ENCODE measurements at places on chromosomes 7 and 10.

DNA sequence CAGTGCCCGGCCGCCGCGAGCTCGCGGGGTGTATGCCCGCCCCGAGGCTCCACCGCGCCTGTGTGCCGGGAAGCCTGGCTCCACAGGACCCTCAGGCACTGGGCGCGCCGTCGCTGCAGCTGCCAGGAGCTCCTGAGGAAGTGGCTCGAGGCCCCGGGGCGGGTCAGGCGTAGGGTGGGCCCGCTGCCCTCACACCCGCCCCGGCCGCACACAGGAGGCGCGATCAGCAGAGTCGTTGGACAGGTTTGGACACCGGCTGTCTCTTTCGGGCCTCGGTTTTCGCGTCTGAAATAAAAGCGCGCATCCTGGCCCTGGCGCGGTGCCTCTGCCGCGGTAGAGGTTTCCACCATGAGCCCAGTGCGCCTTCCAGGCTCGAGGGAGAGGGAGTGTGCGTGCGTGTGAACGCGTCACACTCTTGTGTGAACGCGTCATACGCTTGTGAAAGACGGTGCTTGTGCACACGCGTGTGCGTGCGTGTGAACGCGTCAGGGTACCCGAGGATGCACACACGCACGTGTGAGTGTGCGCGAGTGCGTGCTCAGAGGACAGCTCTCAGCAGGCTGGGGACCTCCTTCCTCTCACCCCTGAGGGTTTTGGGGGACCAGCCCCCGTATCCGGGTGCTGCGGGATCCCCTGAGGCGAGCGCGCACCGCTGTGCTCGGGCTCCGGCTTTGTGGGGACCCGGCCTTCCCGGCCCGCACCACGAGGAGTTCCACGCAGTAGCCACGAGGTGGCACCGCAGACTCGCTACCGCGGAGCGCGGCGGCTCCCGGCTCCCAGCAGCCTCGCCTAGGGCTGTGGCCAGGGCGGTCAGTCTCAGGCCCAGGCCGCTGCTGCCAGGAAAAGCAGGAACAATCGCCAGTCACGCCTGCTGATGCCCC is 83.8 kb downstream of the BMS1 start:
- DNase-seq, result peak; percentile 64

- no peak for DNase-seq
Measured at GRCh38 chr7:128215739-128216138, 25.3 kb upstream of the LEP start.

GRCh38 chr7:112296432-112296831 is 89.9 kb downstream of the ZNF277 start:
- DNase-seq, result no peak

GRCh38 chr7:106629516-106629915 is 31.4 kb downstream of the CCDC71L start:
- DNase-seq, result no peak

DNA sequence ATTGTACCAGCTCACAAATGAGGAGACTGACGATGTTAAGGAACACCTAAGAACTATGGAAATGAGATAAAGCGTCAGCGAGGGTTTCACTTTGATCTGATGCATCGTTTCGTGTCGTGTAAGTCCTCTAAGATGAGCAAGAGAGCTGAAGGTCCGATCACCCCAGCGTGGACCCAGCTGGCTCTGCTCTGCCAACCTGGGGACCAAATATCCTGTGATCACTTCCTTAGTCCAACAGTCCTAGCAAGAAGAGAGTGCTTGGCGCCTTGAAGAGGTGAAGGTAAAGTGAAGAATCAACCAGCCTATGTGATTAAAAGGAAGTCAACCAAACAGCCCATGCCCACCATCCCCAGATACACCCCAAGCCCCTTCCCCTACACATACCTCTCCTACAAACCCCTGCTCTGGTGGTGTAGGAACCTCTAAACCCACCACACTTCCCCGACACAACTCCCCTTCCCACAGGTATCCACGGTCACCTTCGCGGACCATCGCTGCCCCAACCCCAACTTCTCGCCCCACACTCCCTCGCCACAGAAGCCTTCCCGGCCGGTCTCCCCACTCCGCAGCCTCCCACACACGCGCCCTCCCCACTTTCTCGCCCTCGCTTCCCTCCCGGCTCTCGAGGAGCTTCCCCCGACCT is 722 bp downstream of the UPF2 start:
- peak; percentile 39 for DNase-seq

DNA sequence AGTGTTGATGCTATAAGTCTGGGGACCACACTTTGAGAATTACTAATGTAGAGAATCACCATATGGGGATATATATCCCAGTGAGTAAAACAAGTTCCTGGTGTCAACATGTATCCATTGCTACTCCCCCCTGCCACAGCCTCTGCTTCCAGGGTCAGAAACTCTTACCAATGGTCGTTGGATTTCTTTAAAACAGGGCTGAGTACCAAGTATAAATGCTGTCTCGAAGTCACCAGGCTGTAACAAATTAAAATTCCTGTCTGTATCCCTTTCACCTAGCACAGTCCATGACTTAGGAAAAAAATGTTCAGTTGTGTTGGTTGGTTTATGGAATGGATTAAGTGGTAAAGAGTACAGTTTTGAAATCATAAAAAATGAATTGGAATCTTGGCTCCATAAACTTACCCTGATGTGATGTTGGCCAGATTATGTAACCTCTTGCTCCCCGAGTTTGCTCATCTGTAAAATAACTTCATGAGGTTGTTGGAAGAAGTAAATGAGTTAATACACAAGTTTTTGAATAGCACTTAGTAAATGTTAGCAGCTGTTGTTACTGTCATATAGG is 364.0 kb upstream of the LRGUK start:
- DNase-seq, result no peak

- peak; percentile 50 for DNase-seq
Measured at GRCh38 chr10:128078136-128078969, 47.9 kb downstream of the MKI67 start.

- DNase-seq, result no peak
Measured at GRCh38 chr10:132806561-132807003, 20.6 kb upstream of the NKX6-2 start.

DNA sequence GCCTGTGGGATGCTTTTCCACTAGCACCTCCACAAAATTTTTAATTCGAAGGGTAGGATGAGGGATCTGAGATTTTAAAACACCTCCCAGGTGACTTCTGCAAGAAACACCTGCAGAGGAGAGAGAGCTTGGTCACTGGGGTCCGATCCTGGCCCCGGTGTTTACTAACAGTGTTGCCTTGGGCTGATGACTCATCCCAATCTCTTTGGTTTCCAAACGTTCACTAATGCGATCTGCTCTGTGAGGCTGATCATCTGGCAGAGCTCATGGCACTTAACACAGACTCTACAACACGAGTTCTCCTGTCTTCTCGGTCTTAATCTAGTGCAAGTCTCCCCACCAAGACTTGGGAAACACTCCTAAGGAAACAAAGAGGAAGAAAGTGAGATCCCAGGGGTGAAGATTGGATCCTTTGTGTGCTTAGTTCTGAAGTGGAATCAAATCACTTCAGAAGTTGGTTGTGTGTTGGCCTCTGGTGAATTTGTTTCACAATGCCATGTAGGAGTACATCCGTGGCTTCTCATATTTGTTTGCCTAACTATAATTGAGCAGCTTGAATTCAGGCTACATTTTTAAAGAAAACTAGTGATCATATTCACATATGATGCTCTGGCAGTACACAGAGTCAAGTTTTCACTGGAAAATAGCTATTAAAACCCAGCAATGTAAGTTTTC is 407.9 kb downstream of the NRG3 start:
- no peak for DNase-seq

DNA sequence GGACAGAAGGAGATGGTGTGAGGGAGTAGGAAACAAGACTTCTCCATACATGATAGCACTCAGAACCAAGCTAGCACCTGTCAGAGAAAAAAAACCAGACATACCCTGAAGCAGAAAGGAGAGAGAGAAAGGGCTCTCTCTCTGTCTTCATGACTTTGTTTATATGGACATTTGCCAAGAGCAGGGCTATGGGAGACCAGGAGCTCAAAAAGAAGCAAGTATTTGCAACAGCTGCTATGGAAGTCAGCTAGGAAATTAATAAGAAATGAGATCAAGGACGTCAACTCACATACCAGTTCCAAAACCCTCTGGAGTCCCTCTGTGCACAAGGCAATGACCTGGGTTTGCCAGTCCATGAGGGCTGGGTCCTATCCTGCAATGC is 111.6 kb downstream of the SGMS1 start:
- DNase-seq, result no peak

DNA sequence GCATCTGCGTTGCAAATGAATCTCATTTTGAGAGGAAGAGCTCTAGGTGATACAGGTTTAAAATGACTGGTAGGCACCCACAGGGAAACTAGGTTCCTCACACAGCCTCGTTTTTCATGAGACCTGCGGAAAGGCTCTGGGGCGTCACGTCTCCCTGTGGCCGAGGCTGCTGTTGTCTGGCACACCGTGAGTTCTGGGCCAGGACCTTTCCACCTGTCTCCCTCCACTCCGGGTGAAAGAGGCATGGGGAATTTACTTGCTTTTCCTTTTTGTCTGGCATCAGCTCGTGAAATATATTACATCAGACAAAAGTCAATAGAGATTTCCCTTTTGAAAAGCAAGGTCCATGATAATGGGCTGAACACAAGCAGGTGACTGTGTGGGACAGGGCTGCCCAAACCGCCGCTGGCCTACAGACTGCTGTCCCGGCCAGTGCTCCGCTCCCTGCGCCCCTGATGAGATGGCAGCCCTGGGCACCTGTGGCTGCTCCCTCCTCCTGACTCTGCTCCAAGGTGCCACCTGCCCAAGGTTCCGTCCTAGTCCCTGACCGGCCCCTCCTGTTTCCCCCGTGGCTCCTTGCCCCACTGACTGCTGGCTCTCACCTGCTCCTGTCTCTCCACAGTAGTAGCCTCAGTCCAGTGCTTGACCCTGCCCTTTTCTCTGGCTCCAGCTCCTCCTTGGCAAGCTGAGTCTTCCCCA is 109.6 kb downstream of the NKX6-2 start:
- DNase-seq, result no peak

DNA sequence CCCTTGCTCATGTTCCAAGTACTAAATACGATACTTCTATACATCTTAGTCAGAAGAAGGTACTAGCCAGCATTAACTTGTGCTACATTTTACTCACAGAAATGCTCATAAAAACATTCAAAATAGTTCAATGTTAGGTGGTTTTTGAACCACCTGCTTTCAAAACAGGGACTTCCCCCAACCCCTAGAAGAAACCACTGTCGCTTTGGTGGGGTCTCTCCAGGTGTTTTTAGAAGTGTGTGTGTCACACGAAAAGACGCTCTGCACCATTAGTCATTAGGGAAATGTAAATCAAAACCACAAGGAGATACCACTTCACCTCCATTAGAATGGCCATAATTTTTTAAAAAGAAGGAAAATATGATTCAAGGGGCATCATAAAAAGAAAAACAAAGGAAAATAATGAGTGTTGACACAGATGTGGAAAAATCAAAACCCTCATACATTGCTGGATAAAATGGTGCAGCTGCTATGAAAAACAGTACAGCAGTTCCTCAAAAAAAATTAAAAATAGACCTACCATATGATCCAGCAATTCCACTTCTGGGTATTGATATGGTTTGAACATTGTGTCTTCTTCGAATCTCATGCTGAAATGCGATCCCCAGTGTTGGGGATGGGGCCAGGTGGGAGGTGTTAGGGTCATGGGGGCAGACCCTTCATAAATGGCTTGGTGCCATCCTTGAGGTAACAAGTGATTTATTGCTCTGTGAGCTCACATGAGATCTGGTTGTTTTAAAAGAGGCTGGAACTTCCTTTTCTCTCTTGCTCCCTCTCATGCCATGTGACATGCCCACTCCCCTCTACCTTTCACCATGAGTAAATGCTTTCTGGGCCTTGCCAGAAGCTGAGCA is 74.2 kb downstream of the MALSU1 start:
- DNase-seq, result no peak

GRCh38 chr10:36989233-36989632 is 136.2 kb upstream of the ANKRD30A start:
- no peak for DNase-seq
